ENCODE measurements at places on chromosomes 3 and 15. TPM values are rescaled to one million over a fixed set of nuclear protein-coding genes. Genes with fewer than 3 reads are reported as not detected.

Gene GRAMD2A
- total RNA-seq = 6.3 TPM

Gene CTXND1
- 0.15 TPM for total RNA-seq

Gene ASB14
- not detected for total RNA-seq

Gene ALDH1L1
- 7.7 TPM for total RNA-seq

Gene CPN2
- not detected for total RNA-seq

Gene EIF5A2
- 3.5 TPM for total RNA-seq

Gene TM4SF1
- total RNA-seq = 83.9 TPM

GRCh38 chr3:46666453-46666845, 27.0 kb downstream of the ALS2CL start:
- peak; percentile 27 for DNase-seq

- no peak for DNase-seq
Measured at GRCh38 chr3:144085964-144086363, 114.3 kb downstream of the DIPK2A start.

- no peak for DNase-seq
Measured at GRCh38 chr3:120683213-120683612, 1.2 kb upstream of the HGD start.

GRCh38 chr3:102415553-102415952, 19.3 kb upstream of the ZPLD1 start:
- DNase-seq = no peak

- no peak for DNase-seq
Measured at GRCh38 chr3:124765197-124765840, 35.1 kb downstream of the UMPS start.

DNA sequence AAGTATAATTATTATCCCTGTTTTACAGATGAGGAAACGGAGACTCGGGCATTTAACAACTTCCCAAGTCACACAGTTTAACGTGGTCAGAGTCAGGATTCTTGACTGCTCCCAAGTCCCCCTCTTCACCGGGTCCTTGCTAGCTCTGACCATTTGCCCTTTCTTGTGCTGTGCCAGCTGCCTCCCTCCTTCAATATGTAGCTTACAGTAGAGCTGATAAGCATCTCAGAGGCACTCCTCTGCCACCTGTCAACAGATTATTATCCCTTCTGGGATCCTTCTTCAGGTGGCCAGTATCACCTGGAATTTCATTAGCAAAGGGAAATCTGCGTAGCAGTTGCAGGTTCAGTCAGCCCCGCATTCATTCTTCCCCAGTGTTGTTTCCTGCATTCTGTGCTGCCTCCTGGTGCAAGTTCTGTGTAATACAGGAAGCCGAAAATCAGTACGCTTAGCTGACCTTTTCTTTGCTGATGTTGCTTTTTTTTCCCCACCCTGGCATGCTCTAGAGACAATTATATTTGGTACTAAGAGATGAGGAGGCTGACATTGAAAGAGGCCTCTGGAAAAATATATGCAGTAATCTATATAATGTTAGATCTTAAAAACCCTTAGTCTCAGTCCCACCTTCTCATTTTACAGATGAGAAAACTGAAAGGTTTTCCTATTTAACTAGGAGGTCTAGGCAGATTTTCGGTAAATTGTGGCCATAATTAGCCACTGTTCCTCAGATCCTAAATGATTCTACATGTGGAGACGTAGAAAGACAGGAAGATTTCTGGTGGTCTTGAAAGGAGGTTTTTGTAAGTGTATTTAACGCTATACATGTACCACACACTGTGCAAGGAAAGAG, 24.8 kb downstream of the TMOD2 start:
- DNase-seq = peak; percentile 53

DNA sequence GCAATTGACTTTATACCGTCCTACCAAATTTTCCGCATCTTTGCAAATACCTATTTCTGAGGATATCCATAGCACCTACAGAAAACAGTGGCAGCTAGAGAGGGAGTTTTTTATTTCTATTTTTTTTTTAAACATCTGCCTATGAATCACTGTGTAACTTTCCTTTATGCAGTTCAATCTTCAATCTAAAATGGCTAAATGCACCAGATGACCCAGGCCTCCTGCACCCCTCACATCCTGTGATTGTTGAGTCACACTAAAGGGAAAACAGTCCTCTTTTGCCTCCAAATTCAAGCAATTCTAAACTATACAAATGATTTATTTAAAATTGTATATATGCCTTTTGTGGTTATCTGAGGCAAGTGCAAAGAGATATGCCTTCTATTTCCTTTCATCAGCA, 20.1 kb upstream of the BCL6 start:
- no peak for DNase-seq

All from left colon (tissue), 2 donors.